ENCODE measurements at places on chromosomes 13 and 19.

DNA sequence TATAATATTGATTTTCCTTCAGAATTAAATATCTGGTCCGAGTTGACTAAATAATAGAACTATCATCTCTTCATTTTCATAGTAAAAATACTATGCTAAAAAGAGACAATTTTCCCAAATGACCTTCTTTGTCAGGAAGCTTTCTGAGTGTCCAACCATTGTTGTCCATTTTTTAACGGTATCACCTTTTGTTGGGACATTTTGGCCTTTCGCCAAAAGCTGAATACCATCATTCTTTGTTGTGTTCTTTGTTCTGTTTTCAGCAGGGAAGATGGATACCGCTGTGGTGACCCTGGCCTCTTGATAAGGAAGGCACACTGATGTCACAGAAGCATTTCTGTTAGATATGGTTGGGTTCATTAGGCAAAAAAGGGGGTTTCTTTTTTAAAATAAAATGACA lies 654.4 kb upstream of the GPC6 start:
- no peak for DNase-seq

DNA sequence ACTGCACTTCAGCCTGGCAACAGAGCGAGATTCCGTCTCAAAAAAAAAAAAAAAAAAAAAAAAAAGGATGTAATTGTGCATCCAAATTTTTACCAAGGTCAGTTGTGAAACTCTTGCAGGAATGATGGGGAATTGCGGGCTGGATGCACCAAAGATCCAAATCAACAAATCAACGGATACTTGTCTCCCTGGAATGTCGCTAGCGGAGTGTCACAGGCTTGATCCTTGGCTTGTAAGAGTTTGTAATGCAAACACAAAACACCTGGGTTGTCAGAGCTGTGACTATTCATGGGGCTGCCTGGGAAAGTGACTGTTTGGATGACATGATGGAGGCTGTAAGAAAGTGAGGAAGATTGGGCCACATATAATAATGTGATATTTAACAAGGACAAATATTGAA lies 4.2 kb downstream of the KANK3 start:
- DNase-seq: no peak

- no peak for DNase-seq
Measured at GRCh38 chr19:38880076-38880881, 2.2 kb upstream of the RINL start.

- DNase-seq: no peak
Measured at GRCh38 chr19:31658993-31659896, 310.0 kb upstream of the TSHZ3 start.

DNA sequence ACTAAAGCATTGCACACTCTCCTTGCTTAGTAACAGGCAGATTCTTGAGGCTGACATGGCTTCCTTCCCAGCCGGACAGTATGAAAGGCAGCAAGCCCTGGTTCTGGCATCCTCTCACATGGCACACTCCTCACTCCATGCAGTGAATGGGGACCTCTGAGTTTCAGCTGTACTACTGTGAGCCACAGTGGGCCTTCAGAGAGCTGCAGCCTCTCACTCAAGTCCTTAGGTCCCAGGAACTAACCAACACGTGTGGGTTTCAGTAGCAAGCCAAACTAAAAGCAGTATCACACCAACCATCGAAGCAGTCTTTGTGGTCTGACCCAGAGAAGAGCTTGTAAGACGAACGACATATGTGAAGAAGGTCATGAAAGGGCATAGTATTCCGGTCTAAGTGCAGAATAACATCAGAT lies 128.2 kb downstream of the TBC1D4 start:
- DNase-seq: peak; percentile 62

DNA sequence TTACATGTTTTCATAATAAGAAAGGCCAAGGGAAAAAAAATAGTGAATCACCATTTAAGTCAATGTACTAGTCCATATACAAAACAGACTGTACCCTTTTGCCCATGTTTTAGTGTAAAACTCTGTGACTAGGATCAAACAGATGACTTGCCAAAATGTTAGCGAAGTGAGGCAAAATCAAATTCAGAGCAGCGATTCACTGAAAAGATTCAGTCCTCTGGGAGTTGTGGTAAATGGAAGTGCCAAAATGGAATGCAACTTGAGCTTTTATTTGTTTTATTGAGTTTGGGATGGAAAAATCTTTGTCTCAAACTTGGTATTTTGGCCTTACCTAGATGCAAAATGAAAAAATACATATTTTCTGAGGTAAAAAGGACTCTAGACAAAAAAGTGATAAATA lies 9.1 kb downstream of the CDADC1 start:
- no peak for DNase-seq
